COR-L47 (cell line): ENCODE measurements at places on chromosomes 5 and 9.
A peak's percentile ranks its signal among the peaks of the same experiment; 100 is the strongest.

- no peak for DNase-seq
Measured at GRCh38 chr5:132239776-132240175, 12.1 kb upstream of the P4HA2 start.

GRCh38 chr5:32990593-32991420, 279.7 kb downstream of the NPR3 start:
- no peak for DNase-seq

- no peak for DNase-seq
Measured at GRCh38 chr5:73918791-73919221, 292.8 kb downstream of the ARHGEF28 start.

DNA sequence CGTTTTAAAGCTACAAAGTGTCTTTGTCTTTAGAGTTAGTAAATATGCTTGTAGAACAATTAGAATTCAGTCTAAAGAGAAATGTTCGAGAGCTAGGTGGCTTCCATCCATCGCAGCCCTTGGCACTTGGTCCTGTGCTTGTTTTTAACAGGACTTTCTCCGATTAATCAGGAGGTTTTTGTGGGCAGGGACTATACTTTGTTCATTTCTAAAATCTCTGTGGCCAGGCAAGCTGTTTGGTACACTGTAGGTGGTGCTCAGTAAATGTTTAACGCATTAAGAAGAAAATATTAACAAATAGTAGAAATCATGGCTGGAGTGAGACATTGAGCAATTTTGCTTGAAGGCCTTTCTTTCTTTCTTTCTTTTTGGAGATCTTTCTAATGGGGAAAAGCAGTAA, 20.8 kb downstream of the AGXT2 start:
- no peak for DNase-seq

- peak; percentile 5 for DNase-seq
Measured at GRCh38 chr5:115033861-115034260, 135.8 kb downstream of the TRIM36 start.
